ENCODE measurements at places on chromosomes 3 and 15. TPM values are rescaled to one million over a fixed set of nuclear protein-coding genes. Genes with fewer than 3 reads are reported as not detected.

DNA sequence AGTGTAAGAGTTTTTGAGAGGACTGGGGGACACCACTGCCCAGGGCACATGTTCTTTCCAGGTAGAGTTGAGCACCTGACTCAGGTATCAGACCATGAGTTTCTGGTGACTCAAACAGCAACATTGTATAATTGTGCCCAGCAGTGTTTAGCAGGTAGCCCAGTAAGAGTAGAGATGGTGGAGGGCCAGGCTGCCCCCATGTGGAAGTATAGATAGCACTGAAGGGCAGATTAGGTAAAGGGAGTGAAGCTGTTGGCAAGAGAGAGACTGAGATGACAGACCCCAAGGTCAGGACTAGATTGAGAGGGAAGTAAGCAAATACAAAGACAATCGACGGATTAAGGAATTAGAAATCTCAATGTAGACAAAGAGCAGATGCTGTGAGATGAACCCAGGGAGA is 74.6 kb downstream of the TRIM42 start:
- DNase-seq: no peak

- DNase-seq: no peak
These were observed 81.0 kb upstream of the KLHL25 start for GRCh38 chr15:85875756-85876155.

DNA sequence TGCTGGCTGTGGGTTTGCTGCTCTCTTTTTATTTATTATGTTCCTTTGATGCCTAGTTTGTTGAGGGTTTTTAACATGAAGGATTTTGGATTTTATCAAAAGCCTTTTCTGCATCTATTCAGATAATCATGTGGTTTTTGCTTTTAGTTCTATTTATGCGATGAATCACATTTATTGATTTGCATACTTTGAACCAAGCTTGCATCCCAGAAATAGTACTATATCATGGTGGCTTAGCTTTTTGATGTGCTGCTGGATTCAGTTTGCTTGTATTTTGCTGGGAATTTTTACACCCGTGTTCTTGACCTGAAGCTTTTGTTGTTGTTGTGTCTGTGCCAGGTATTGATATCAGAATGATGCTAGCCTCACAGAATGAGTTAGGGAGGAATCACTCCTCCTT is 48.4 kb downstream of the MCTP2 start:
- no peak for DNase-seq

DNA sequence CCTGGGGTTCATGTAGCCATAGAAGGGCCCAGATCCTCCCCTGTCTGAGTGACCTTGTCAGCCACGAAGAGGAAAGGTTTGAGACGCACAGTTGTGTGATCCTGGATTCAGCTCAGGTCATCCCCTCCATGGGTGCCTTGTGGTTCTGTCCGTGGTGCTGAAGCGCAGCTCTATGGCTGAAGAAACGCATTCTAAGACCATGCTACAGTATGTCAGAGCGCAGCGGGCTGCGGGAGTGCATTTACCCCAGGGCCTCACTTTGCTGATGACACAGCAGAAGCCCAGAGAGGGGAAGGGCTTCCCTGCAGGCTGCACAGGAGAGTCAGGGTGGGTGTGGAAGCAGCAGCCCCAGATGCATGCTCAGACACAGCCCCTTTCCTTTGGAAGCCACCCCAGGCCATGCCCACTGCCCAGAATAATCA is 68.8 kb upstream of the IQSEC1 start:
- peak; percentile 53 for DNase-seq

- DNase-seq: no peak
These were observed 100.4 kb downstream of the DAPK2 start for GRCh38 chr15:63945838-63946298.

- no peak for DNase-seq
These were observed 109.7 kb downstream of the SV2B start for GRCh38 chr15:91209726-91210125.

The SCAP gene
- 53.0 TPM for total RNA-seq

Data from left ventricle myocardium superior (tissue), 1 donor.